ENCODE measurements at places on chromosomes 16 and 17.

DNA sequence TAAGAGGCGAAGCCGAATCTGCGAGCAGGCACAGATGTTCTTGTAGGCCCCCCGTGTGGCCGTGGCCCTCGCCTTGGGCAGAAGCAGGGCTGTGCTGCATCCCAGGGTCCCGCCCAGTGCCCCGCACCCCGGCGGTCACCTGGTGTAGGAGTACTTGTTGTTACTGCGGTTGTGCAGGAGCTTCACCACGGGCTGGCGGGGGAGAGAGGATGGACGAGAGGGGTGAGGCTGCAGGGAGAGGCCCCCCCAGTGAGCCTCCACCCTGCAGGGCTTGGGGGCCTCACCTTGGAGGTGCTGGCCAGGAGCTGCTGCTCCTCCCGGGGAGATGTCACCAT, 11.4 kb downstream of the ASPHD1 start:
- DNase-seq = no peak

DNA sequence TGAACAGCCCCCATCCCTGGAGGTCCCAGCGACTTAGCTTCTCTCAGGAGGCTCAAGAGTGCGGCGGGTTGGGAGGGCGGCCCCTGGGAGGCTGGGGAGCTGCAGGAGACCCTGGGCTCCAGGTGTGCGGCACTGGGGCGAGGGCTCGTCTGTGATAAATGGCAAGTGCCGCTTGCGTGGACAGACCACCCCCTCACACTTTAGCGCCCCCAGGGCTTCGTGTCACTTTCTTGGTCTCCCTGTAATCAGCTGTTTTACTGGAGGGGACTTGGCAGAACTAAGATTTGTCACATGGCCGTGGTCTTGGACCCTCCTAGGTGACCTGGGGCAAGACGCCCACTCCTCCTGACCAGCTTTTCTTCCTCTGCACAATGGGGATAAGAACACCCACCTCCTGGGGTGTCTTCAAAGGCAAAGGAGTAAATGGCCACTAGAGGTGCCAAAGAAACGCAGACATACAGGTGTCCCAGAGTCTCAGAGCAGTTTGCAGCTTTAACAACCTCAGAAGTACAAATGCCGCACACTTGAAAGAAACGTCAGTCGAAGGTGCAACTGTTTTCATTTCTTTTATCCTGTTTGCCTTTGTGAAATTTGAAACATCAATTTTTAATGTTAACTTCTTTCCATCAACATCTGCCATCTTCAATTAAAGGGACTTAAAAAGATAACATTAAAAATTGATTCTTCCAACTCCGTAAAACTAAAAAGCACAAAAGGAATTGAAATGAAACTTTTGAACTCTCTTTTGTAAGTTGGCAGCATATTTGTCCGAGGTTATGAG, 946 bp downstream of the OSGIN1 start:
- peak; percentile 19 for DNase-seq

GRCh38 chr16:9186061-9186460, 94.6 kb downstream of the HAPSTR1 start:
- DNase-seq = no peak

- DNase-seq = no peak
Observed at GRCh38 chr17:38713456-38714075, 8.5 kb downstream of the MLLT6 start.

DNA sequence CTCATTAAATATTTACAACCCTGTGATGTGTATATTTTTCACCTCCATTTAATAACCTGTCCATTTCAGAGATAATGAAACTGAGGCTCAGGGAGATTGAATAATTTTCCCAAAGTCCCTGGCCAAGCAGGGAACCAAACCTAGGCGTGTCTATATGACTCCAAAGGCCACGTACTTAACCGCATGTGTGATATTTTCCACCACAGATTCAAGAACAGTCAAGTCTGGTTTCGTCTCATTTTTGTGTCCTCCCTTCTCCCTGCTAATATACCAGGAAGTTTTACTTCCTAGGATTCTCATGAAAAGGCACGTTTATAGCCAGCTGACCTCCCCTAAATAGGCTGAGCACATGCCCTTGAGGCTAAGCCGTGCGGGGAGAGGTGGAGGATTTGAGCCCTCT, 15.3 kb downstream of the WFIKKN2 start:
- no peak for DNase-seq

GRCh38 chr16:57190136-57190535, 4.0 kb downstream of the RSPRY1 start:
- no peak for DNase-seq

GRCh38 chr17:51935477-51935876, 223.0 kb downstream of the CA10 start:
- no peak for DNase-seq

DNA sequence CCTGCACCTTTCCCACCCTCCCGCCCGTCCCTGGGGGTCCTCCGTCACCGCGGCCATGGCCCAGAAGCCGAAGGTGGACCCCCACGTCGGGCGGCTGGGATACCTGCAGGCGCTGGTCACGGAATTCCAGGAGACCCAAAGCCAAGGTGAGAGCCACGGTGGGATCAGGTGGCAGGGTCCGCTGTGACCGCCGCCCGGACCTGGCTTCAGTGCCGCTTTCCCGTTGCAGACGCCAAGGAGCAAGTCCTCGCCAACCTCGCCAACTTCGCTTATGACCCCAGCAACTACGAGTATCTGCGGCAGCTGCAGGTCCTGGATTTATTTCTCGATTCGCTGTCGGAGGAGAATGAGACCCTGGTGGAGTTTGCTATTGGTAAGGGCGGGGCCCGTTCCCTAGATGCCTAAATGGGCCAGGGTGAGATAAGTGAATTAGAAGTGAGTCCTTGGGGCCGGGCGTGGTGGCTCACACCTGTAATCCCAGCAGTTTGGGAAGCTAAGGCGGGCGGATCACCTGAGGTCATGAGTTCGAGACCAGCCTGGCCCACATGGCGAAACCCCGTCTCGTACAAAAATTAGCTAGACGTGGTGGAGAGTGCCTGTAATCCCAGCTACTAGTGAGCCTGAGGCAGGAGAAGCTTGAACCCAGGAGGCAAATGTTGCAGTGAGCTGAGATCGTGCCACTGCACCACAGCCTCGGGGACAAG, 617 bp downstream of the ARMC7 start:
- DNase-seq = no peak

DNA sequence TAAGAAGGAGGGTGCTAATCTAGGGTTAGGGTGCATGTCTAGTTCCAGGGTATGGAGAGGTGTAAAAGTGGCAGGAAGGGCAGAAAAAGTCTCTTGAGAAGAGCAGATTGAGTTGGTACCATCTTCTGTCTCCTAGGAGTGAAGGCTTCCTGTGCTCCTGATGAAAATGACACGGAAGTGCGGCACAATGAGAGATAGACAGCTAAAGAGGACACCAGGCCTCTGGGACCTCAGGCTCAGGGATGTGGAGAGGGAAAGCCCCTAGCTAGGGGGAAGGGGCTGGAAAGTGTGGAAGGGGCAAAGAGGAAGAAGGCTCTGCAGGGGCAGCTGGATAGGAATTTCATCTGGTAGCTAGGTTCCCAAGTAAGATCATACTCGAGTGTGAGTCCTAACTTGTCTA, 498.3 kb upstream of the EEF2KMT start:
- no peak for DNase-seq

Data from fibroblast of upper back skin (primary cell).